ENCODE measurements at places on chromosomes 4 and X.
A peak's percentile ranks its signal among the peaks of the same experiment; 100 is the strongest.

DNA sequence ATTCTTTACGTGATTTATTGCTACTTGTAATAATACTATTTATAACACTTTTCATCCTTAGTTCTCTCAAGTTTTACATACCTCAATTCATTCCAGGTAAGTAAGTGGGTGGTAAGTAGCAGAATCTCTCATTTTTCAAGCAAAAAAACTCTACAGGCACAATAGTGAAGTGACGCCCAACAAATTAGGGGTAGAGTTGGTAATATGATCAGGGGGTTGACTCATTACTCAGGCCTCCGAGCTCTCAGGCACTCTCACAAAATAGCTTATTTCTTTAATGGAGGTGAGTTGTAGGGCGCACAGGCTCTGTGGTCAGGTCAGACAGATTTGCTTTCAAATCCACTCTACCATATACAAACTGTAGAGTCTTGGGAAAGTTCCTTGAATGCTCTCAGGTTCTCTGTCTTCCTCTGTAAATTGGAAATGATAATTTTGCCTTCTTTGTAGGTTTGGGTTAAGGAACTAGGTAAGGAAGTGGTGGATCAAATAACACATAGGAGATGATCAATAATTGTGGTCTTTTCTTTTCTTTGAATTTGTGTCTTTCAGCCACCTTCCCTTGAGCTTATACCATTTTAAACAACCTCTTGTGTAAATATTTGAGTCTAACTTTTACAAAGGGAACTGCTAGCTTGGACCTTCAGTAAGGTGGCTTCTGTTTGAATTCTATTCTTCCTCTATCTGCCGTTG is 134.9 kb upstream of the LEF1 start:
- DNase-seq, result no peak

GRCh38 chr4:766152-766515 is 59.8 kb downstream of the CPLX1 start:
- no peak for DNase-seq

- DNase-seq, result no peak
Observed at GRCh38 chr4:119933606-119934005, 133.0 kb downstream of the MAD2L1 start.

- no peak for DNase-seq
Observed at GRCh38 chr4:2390146-2390545, 28.3 kb downstream of the ZFYVE28 start.

DNA sequence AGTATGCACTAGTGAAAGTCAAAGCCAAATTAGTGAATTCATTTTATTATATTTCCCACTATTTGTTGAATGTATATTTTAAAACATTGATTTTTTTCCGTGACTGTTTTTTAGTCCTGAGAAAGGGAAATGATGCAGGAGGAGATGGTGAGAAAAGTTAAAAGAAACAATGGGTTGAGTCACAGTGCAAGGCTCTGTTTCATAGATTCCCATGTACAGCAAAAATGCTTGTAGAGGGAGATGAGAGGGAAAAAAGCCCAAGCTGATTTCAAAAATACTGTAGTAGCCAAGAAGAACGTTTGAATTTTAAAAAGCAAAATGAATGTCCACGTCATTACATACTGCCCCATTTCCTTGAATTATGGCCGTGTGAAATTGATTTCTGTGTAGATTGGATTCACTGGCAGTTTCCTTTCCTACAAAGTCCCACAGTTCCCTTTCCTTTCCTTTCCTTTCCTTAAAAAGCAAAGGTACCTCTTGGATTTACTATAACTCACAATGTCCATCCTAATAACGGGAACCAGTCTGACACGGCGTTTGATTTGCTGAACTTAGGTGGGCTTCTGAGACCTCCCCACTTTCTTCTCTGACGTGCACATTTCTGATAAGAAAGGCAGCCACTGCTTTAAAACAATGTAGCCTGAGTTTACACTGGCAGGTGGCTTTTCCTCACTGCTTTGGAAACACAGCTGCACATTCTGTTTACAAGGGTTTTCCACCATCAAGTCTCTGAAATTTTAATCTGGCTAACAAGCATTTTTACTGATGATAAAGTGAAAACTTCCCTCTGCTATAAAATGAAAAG is 63.7 kb downstream of the SPCS3 start:
- no peak for DNase-seq

GRCh38 chr4:114263233-114263632 is 283.8 kb upstream of the ARSJ start:
- no peak for DNase-seq

GRCh38 chr4:15729910-15730533 is 27.2 kb downstream of the BST1 start:
- DNase-seq, result peak; percentile 3

- no peak for DNase-seq
Observed at GRCh38 chr4:177099211-177099610, 210.5 kb upstream of the NEIL3 start.

DNA sequence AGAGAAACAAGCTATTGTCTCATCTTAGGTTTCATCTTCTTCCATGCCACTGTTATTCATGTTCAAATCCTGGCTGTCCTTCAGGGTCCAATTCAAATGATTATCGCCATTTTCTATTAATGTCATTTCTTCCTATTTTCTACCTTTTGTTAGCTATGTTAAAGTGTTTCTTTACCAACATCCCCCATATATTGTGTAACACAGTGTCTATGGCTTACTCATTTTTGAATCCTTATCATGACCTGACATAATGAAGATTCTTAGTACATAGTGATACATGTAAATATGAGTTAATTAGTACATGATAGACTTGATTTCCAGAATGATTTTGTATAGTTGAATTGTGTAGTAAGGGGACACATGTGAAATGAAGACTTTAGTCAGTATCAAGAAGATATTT is 152.4 kb downstream of the SNCA start:
- DNase-seq, result no peak

DNA sequence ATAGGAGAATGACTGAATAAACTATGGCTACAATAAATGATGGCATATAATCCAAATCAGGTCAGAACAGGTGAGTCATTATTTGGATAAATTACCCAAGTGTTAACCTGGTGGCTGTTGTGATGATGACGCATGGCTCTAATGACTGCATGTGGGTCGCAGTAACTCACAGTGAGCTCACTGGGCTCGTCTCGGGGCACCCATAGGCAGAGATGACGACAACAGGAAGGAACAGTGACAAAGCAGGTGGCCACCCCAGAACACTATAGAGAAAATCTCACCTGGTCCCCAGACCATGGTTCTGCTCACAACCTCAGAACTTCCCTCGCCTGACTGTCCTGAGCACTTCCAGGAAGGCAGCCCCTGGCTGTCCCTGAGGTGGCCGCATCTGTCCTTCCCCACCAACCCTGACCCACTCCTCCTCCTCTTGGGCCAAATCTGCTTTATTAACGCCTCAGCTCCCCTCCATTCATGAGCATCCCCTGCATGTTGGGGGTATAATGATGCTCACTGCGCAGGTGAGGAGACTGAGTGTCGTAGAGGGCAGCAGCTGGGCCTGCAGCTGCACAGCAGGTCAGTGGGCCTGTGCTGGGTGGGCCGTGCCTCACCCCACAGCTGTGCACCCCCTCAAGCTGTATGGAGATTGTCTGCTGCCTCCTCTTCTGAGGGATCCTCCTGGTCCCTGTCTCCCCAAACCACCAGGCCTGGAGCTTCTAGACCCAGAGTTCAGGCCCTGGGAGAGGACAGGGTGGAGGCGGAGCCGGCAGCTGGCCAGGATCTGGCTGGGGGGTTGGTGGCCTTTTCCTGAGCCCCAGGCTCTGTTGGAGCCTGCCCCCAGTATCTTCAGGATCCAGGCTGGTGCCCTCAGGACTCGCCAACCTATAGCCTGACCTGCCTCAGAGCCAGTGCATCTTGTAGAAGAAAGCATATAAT is 30.9 kb upstream of the FAM156A start:
- DNase-seq, result no peak

DNA sequence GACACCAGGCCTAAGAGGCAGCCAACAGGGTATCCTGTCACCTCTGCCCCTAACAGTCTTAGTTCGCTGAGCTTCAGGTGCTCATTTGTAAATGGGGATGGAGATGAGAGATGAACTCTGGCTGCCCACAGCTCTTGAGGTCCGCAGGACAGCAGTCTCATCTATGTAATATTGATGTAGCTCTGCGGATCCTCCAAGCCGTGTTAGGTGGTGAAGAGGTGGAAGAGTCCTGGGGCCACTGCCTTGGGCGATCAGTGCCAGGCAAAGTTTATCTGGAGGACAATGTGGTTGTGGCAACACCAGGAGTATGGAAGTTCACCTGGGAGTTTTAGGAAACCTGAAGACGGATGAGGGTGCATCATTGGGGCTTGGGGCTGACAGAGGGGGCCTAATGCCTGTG is 13.4 kb downstream of the TRO start:
- no peak for DNase-seq

DNA sequence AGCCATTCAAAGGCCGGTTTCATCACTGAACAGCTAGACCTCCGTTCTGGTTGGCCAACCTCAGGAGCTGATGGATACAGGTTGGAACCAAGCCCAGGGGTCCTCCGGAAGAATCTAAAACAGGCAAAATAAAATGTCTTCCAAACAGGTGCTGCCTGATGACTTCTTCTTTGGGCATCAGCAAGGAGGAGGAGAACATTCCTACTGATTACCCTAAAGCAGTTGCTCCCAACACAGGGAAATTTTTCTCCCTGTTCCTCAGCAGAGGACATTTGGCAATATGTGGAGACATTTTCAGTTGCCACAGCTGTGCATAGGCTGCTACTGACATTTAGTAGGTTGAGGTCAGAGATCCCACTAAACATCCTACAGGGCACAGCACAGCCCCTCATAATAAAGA is 319.3 kb upstream of the PPARGC1A start:
- DNase-seq, result no peak

GRCh38 chrX:80216086-80216485 is 201.5 kb downstream of the TBX22 start:
- DNase-seq, result no peak

DNA sequence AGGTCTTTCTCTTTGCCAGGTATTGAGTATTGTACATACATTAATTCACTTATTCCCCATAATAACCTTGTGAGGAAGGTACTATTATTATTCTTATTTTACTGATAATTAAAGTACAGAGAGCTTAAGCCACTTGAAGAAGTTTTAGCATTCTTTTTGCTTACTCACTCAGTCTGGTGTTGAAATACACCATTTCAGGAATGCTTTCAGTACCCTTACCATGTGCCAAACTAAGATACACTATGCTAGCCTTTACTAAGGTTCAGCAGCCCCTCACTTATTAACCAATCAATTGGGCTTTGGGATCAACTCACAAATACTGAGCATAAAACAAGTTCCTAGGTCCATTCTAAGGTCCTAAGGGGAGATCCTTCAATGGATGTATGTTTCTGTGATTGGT is 179.0 kb upstream of the FGF13 start:
- no peak for DNase-seq

DNA sequence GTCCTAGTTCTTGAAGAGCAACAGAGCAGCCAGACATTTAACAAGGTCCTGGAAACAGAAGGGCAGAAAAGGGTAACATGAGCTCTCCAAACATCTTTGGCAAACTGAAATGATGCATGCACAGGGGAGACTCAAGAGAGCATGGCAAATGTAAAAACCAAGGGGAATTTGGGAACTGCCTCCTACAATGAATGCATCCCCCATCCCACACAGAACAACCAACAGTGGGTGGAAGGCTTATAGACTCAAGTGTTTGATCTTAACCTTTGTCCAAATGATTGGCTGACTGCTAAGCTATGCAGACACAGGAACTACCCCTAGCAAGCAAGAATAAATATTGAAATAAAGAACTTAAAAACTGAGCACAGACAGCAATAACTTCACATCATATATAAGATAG is 74.4 kb downstream of the CENPC start:
- no peak for DNase-seq

- no peak for DNase-seq
Observed at GRCh38 chr4:7676398-7676922, 241.7 kb upstream of the PSAPL1 start.

GRCh38 chrX:152818356-152818755 is 12.2 kb downstream of the CETN2 start:
- DNase-seq, result no peak

GRCh38 chr4:48041535-48042137 is 25.1 kb downstream of the NIPAL1 start:
- no peak for DNase-seq

DNA sequence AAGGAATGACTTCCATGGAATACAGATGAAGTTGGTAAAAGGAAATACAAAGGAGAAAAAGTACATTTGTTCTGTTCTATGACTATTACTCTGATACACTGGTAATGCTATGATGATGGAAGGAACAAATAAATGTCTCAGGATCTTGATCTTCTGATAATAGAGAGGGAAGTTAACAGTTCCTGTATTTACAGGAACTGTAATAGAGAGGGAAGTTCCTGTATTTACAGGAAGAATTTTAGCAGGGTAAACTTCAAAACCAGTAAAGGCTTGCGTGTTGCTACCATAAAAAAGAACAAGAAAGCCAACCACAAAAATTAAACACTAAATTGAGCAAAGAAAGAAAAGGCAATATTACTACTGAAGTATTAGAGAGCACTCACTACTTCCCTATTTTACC is 91.7 kb upstream of the HPGD start:
- no peak for DNase-seq

DNA sequence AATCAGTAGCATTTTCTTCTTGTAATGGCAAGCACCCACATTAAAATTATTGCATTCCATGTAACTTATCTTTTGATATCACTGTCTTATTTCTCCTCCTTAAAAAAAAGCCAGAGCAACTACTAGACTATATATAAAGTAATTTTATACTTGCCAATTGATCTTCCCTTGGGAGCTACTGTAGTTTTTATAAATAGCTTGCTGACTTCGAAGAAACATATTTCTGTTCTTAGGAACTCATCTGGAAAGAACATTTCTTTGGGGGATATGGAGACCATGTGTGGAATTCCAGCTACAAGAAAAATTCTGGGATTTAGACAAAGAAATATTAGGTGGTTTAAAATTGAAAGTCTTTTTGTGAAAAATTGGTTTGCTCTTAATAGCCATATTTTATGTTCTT is 94.9 kb downstream of the BMPR1B start:
- no peak for DNase-seq

DNA sequence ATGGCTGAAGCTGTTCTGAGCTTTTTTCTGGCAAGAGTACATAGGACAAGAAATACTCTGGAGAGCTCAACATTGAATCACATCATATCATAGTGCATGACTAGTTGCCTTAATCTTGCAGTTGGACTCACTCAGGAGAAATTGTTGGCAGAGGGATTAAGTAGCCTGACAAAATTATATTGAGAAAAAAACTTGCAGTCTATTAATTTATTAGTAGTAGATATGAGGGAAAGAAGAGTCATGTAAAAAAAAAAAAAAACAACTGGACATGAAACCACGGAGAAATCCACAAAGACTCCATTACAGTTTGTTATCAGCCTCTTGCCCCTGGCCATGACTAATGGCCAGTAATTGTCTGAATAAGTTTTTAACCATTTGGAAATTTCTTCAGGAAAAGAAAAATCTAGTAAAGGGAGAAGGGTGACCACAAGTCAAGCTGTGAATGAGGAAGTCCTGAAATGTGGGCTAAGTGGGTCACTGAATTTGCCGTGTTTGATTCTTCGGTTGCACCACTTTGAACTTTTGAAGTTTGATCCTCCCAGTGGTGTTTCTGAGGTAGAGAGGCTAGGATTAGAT is 45.6 kb downstream of the FHL1 start:
- no peak for DNase-seq

DNA sequence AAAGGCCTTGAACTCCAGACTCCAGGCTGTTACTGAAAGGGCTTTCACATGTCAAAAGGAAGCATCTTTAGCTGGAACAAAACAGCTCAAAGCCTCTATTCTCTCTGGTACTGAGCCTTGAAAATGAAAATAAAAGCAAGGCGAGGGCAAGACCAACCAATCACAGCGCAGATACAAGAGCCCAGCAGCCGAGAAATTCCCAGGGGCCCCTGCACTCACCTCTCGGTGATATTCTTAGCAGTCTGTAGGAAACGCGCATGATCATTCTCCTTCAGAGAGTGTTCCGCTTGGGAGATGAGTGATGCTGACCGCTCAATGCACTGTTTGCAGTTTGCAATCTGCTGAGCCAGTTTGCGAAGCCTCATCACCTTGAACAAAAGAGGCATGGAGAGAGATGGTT is 138.1 kb downstream of the MID1 start:
- DNase-seq, result no peak
